ENCODE measurements at places on chromosomes 7 and 10.

GRCh38 chr10:110609605-110610004 is 34.5 kb upstream of the RBM20 start:
- peak; percentile 80 for DNase-seq

DNA sequence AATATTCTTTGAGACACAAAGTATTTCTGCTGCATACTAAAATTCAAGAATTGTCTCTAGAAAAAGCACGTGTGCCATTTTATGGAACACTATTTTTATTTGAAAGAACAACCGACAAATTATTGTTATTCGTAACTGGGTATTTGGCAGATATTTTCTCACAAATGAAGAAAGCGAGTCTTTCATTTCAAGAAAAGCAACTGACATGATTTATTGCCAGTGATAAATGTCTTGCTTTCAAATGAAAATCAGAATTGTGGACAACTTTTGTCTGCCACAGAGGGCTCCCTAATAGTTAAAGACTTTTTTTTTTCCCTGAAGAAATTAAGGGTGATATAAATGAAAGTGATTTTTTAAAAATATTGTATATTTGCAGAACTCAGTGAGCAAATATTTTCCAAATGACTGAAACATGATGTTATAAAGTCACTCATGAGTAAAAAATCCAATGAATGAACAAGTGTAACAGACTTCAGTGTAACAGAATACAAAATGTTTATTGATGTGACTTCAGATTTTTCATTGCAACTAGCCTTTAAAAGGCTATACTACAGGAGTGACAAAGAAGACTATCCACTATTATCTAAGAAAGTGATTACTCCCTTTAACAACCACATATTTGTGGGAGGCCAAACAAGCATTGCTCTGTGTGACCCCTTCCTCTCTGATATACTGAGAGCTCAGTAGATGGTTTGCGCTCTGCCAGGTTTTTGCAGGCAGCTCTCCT is 49.0 kb upstream of the SEMA3E start:
- no peak for DNase-seq

DNA sequence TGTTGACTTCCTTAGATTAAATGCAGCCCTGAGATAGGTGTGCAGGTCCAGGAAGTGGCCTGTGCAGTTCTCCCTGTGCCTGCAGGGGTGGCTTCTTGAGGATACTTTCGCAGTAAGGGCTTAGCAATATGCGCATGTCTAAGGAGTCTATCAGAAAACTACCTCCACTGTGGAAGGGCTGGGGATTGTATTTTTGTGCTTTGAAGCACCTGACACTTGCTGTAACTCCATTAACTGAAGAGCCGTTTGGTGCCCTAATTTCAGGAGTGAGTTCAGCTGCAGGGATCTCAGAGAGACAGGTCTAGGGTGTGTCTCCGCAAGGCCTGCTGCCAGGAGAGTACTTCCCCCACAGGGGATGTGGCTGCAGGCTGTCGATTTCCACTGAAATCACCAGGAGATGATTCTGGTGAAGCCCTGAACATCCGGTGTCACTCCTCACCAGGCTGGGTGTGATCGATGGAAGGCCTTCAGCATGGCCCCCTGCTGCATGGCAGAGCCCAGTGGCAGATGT is 35.5 kb downstream of the IKZF1 start:
- DNase-seq: no peak

DNA sequence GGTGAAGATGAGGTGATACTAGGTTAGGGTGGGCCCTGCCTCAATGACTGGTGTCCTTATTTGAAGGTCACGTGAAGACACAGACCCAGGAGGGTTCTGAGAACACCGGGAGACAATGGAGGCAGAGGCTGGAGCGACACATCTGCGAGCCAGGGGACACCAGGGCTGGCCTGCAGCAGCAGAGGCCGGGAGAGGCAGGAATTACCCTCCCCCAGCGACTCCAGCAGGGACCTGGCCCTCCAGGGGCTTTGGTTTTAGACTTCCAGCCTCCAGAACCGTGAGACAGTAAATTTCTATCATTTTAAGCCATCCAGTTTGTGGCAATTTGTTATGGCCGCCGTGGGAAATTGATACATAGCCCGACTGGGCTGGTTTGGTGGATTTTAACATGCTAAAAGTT is 152.2 kb downstream of the DNAJB6 start:
- DNase-seq: no peak

- DNase-seq: peak; percentile 6
Measured at GRCh38 chr10:20936396-20936795, 39.3 kb upstream of the NEBL start.

DNA sequence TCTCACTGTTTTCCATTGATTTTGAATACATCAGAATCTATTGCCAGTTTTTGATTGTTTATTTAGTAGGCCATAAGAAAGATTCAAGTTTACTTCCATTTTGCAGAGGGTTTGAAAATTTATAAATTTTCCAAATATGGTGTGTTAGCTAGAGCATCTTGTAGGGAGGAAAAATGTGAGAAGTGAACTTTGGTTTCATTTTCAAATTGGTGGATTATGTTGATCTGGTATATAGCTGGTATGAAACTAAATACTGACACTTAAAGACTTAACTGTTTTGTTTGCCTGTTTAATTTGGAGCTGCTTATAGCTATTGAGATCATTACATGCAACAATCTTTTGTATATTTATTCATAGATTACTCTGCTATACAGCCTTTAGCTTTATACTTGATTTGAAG is 108.1 kb downstream of the ADAM22 start:
- DNase-seq: no peak
